ENCODE measurements at places on chromosomes 7 and 10. TPM values are rescaled to one million over a fixed set of nuclear protein-coding genes. Genes with fewer than 3 reads are reported as not detected.

SHTN1 gene
- polyA plus RNA-seq: 11.4 TPM

HECW1 gene
- polyA plus RNA-seq: 0.22 TPM

AHCYL2 gene
- polyA plus RNA-seq: 4.1 TPM

PSD gene
- polyA plus RNA-seq: 1.2 TPM

MYOZ1 gene
- 0.34 TPM for polyA plus RNA-seq

IQUB gene
- 0.11 TPM for polyA plus RNA-seq

OR2A42 gene
- polyA plus RNA-seq: 0.42 TPM

NPSR1 gene
- not detected for polyA plus RNA-seq

ZPBP gene
- polyA plus RNA-seq: not detected

RPS24 gene
- 3,159 TPM for polyA plus RNA-seq
